ENCODE measurements at places on chromosomes 5 and 9.
A peak's percentile ranks its signal among the peaks of the same experiment; 100 is the strongest.

- peak; percentile 24 for DNase-seq
Measured at GRCh38 chr9:91422758-91423711, 597 bp downstream of the NFIL3 start.

DNA sequence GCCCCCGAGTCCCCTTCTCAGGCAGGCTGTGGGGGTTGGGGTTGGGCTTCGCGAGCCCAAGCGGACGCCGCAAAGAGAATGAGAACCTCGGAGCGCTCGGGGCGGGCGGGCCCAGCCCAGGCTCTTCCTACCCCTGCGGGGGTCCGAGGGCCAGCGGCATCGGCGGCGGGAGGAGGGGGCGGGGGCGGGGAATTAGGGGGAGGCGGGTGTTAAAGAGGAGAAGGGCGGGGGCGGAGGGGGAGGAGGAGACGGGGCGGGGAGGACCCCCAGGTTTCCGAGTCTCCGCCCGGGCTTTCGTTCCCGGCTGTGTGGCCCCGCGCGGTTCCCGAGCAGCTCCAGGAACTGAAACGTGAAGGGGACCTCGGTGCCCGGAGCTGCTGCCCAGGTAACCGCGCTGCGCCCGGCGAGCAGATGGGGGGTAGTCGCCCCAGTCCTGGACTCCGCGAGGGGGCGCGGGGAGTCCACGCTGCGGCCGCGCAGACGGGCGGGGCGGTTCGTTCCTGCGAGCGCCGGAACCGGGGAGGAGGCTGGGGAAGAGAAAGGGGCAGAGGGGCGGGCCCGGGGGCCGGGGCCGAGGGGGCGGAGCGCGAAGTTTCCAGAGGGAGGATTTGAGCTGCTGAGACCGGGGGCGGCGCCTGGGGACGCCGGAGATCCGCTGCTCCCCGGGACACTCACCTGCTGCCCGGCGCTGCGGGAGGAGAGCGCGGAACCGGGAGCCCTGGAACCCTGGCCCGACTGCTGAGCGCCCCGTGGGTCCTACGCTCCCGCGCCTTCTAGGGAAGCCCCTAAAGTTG is 38.4 kb upstream of the PLEKHG4B start:
- no peak for DNase-seq

DNA sequence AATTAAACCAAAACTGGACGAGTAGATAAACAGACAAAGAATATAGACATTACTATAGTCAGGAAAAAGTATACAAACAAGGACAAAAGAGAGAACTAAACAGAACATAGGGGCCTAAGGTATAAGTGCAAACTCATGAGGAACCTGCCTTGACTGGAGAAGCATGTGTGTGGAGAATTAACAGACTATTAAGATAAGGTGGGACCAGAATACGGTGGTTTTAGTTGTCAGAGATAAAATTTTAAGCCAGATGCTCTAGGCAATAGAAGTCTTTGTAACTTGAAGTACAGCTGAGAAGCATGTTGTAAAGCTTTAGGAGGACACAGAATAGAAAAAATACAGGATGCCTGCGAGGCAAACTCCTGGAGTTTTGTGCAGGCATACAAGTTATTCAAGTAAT is 707.1 kb downstream of the PTPRD start:
- no peak for DNase-seq

GRCh38 chr5:111993242-111993641 is 236.2 kb upstream of the NREP start:
- DNase-seq: no peak

GRCh38 chr9:22449719-22450118 is 3.1 kb downstream of the DMRTA1 start:
- no peak for DNase-seq

DNA sequence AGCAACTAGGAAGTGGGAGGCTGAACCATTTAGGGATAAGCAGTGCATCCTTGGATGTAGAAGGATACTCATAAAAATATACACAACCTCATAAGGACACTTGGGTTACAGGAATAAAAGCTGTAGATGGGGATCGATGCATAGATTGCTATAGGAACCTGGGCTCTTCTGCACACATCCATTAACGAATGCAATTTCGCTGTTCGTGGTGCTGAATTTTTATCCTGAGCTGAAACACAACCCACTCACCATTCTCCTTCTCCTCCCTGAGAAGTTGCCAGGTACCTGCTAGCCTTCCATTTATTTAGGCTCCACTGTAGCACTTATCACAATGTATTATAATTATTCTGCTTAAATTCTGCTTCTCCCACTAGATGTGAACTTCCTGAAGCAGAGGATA is 320.6 kb upstream of the BRINP1 start:
- no peak for DNase-seq

- no peak for DNase-seq
Measured at GRCh38 chr5:10695055-10695649, 65.9 kb downstream of the DAP start.

DNA sequence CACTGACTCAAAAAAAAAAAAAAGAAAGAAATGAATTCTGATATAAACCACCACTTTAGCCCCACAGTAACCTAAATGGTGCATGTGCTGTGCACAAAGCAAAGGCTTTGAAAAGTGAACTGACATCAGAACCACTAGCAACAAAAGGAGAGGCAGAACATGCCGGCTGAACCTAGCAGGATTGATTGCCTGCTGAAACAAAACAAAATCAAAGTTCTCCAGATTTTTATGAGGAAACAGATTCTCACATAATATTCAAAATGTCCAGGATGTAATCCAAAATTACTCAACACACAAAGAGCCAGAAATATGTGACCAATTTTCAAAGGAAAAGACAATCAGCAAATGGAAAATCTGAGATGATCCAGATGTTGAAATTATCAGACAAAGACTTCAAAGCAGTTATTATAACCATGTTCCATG is 37.9 kb downstream of the UBTD2 start:
- no peak for DNase-seq

GRCh38 chr9:94692601-94693000 is 33.9 kb upstream of the AOPEP start:
- DNase-seq: no peak

DNA sequence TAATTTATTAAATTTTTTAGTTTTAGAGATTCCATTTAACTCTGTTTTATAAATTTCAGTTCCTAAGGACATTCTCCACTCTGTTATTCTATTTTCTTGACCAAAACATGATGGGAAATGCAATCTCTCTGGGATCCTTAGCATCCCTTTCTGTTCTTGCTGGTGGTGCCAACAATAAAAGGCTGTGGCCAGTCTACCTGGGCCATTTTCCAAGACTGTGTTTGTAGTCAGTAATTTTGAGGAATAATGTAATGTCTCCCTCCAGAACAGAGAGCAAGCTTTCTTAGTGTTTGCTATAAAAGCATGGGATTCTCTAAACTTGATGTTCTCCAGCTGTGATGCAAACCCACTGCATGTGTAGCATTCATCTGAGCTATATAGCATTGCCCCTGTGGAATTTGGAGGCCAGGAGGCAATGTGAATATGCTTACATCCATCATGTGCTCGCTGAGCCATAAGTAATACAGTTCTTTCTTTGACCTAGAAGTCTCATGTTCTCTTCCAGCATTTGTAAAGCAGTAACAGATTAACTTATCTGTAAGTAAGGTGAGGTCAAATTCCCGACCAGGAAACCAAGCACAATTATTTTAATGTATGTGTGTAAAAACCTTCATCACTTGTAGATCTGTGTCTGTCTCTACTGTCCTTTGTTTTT is 211.5 kb upstream of the TAS2R1 start:
- DNase-seq: no peak

- DNase-seq: no peak
Measured at GRCh38 chr9:7756088-7756487, 43.5 kb downstream of the DMAC1 start.

DNA sequence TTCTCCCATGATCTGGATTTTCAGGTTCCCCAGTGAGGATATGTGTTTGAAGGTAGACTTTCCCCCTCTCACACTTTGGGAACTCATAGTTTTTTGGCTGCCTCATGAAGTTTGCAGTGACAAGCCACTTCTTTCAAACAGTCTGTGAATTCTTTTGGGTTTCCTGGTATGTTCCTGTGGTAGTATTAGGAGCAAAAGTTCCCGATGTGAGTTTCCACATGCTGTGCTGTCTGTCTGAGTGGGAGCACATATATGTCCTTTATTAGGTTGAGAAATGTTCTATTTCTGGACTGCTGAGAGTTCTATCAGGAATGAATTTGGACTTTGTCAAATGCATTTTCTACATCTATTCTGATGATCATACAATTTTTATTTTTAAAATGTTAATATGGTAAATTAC is 273.2 kb upstream of the TARS1 start:
- no peak for DNase-seq

DNA sequence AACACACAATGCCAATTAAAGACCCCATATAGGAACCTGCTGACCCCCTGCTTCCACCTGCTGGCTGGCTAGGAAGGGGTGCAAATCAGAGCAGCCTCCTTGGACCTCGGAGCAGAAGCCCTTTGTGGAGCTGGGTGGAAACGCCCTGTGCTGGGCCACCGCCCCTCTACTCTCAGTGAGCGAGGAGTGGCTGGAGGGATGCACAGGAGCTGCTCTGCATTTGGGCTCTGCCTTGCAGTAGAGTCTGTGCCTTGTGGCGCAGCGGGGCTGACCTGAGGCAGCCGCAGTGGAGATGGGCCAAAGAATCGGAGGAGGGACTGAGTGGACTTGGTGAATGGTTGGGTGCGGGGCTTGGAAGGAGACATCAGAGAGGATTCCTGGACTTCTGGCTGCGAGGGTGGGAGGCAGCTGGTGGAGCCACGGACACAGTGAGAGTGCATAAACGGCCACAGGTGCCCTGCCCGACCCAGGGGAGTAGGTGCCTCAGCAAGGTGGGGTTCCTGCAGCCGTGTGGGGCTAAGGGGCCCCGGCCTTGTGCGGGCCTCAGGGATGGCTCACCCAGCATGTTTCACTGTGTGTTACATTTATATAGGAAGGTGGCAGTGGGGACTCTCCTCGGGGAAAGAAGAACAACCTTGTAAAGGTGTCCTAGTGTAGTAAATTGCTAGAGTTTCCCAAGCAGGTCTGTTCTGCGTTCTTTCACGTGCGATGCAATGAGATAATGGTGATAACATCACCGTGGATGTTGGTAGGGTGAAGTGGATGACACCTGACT is 14.1 kb upstream of the IRX4 start:
- DNase-seq: no peak

DNA sequence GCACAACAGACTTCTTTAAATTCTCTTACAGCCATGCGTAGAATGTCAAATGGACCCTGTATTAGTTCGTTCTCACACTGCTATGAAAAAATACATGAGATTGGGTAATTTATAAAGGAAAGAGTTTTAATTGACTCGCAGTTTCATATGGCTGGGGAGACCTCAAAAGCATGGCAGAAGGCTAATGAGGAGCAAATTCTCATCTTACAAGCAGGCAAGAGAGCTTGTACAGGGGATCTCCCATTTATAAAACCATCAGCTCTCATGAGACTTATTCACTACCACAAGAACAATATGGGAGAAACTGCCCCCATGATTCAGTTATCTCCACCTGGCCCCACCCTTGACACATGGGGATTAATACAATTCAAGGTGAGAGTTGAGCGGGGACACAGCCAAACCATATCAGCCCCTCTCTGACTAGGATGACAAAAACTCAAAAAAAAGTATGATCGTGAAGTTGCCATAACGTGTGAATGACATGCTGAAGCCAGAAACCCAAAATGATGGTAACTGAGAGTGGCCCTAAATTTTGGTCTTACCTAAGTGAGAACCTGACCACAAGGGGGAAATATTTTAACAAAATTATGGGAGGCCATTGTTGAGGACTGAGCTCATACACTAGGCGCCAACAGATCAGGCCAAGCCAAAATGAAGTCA is 17.5 kb upstream of the TEX10 start:
- DNase-seq: no peak

- DNase-seq: no peak
Measured at GRCh38 chr5:134171972-134172371, 4.8 kb downstream of the SKP1 start.

GRCh38 chr9:131800843-131801242 is 61.0 kb upstream of the RAPGEF1 start:
- no peak for DNase-seq

DNA sequence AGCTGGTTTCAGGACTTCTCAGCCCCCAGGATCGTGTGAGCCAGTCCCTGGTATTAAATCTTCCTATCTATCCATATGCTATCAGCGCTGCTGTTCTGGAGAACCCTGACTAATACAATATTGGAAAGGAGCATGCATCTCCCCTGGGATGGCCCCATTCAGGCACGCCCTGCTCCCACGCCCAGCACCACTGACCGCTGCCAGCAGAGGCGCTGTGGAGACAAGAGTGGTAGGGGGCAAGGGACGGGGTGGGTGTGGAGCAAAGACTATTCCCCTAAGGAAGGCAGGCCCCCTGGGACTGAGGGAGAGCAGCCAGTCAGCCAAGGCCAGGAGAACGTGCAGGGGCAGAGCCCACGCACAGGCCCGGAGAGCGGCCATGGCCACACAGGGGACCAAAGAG is 116.0 kb downstream of the VAV2 start:
- DNase-seq: no peak

DNA sequence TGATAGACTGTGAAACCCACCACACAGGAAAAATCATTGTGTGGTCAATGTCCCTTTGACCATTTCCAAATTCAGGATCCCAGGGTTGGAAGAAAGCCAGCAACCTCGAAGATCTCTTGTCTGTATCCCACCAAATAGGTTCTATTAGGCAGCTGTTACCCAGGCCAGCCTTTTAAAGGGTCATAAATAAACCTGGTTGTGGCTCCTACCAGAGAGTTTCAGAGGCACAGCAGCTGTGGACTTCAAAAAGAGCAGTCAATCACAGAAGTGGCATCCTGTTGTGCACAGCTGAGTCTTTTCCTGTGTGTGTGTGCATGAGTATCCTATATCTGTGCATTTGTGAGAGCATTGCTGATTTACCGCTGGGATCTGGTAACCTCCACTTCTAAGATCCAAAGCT is 23.7 kb upstream of the OR2S2 start:
- no peak for DNase-seq

DNA sequence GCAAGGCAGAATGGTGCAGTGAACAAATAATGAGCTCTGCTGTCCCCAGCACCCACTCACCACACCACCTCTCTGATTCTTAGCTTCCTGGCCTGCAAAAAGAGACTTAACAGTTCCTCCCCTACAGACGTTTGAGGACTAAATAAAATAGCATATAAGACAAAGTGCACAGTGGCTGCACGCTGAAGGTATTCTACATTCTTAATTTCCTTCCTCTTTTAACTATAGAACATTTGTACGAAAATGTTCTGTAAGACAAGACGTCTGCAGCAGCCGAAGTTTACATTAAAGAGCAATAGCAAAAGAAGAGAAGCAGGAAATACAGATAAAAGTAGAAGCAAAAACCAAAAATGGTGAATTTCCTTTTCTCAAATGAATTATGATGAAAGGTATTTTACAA is 15.7 kb downstream of the FBN2 start:
- no peak for DNase-seq

- no peak for DNase-seq
Measured at GRCh38 chr5:142006363-142007236, 6.2 kb downstream of the GNPDA1 start.

- DNase-seq: no peak
Measured at GRCh38 chr9:97640325-97640724, 6.7 kb downstream of the NCBP1 start.

- no peak for DNase-seq
Measured at GRCh38 chr9:91516081-91516480, 92.4 kb upstream of the NFIL3 start.

GRCh38 chr9:98607152-98607551 is 101.6 kb downstream of the GABBR2 start:
- no peak for DNase-seq

GRCh38 chr9:91429501-91429900 is 5.9 kb upstream of the NFIL3 start:
- DNase-seq: no peak

GRCh38 chr5:168801567-168801966 is 222.4 kb upstream of the PANK3 start:
- DNase-seq: no peak
